GM23338 (cell line): ENCODE measurements at places on chromosomes 1 and 21. TPM values are rescaled to one million over a fixed set of nuclear protein-coding genes. Genes with fewer than 3 reads are reported as not detected.

Gene RNASEL
- 0.85 and 0.94 TPM in 2 replicates for total RNA-seq

Gene FNDC10
- total RNA-seq, result 11.1 and 15.1 TPM in 2 replicates

DNA sequence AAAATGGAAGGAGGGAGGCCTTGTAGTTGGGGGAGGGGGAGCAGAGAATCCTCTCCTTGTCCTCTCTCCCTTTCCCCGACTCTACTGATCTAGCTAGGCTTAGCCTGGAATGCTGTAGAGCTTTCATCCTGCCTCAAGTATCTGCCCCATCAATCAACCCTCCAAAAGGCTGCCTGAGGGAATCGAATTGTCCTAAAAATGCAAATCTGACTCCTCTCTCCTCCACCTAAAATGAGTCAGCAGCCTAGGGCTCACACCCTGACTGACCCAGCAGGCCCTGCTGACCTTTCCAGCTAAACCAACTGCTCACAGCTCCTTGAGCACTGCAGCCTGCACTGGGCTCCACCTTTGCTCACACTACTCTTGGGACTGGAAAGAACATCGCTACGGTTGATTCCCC is 2.8 kb downstream of the HPDL start:
- DNase-seq, result peak; percentile 72

DNA sequence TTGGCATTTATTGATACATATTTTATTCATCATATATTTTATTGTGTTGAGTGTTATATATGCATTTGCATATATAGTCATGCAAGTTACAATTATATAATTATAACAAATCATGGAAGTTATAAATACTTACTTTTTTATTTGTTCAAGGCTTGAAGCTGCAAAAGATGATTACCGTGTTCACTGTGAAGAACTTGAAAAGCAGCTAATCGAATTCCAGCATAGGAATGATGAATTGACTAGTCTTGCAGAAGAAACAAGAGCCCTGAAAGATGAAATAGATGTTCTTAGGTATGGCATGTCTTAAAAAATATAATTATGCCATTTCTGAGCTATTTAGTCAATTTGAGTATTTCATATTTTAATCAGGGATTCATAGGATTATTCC is 32.1 kb downstream of the HOOK1 start:
- DNase-seq, result no peak

DNA sequence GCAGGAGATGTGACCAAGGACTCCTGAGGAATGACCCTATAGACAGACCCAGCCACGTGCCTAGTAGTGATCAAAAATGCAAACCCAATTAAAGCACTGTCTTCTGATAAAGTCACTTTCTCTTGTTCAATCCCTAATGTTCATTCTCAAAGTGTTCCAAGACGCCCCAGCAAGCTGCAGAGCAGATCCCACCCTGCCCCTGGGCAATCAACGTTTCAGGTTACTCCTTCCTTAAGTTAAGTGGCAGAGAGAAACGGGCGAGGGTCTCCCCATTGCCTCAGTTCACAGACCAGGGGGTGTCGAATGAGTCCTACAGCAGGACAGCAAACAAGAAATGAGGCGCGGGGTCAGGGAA is 699 bp upstream of the RGS2 start:
- peak; percentile 47 for DNase-seq
